ENCODE measurements at places on chromosomes 2 and 18.

DNA sequence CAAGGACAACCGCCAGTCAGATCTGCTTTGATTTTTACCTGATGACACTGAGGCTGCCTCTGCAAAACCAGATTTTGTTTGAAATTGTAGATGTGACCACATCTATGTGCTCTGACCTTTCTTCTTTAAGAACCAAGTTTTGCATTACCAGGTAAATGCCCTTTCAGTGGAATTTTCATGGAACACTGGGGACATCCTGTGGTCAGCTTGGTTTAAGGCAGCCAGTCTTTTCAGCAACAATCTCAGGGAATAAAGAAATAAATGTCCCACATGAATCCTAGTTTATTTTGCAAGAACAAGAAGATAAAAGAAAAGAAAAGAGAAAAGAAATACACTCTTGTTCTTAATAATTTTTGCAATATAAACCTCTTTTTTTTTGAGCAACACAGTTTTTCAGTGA, 90.6 kb downstream of the POU3F3 start:
- no peak for DNase-seq

DNA sequence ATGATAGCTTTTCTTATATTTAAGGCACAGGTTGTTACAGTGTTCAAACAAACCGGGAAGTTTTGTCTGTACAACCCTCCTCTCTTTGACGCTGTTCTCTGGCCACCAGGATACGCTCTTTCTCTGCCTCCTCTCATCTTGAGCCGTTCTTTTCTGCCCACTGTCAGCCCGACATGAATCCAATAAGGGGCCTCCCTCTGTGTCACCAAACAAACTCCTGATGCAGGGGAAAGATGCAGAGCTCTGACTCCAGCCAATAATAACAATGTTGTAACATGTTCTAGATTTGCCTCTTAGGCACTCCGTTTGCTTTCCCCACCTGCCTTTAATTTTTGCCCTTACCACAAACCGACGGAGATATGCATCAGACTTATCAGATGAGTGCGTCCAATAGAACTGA, 449.3 kb downstream of the SLC4A3 start:
- no peak for DNase-seq

DNA sequence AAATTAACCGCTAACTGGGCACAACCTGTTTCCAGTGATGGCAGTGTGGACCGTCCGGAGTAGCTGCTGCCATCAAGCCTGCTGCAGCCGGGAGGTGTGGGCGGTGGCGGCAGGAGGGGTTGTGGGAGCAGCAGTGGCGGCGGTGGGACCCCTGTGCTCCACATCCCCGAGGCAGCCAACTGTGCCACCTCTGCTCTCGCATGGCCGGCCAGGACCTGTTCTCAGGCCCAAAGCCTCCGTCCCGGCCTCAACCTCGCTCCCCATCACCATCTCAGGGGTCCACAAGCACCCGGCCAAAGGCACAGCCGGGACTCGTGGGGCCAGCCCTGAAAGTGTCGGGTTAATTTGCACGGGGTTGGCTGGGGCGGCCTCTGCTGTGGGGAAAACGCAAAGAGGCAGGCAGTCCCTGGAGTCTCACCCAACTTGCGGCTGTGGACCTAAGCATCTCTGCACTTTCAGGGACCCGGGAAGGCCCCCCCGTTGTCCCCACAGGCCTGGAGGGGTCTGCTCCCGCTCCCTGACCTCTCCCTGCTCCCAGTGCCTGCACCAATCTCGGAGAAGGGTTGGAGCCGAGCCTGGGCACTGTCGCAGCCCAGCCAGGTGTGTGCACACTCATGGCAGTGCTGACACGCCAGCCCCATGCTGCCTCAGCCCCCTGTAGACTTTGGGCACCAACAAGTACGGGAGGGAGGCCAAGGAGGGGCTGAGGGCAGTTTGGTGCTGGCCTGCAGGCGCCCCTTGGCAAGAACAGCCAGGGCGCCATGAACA, 44.4 kb upstream of the PEX13 start:
- no peak for DNase-seq

DNA sequence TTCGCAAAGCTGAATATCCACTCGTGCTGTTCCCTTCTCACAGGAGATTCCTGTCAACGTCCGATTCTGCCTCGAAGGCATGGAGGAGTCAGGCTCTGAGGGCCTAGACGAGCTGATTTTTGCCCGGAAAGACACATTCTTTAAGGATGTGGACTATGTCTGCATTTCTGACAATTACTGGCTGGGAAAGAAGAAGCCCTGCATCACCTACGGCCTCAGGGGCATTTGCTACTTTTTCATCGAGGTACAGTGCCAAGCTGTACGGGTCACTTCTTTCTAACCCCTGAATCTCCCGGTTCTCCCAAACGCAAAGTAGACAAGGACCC, 14.6 kb downstream of the CNDP2 start:
- no peak for DNase-seq

- no peak for DNase-seq
Observed at GRCh38 chr2:136171223-136171622, 53.3 kb upstream of the CXCR4 start.

DNA sequence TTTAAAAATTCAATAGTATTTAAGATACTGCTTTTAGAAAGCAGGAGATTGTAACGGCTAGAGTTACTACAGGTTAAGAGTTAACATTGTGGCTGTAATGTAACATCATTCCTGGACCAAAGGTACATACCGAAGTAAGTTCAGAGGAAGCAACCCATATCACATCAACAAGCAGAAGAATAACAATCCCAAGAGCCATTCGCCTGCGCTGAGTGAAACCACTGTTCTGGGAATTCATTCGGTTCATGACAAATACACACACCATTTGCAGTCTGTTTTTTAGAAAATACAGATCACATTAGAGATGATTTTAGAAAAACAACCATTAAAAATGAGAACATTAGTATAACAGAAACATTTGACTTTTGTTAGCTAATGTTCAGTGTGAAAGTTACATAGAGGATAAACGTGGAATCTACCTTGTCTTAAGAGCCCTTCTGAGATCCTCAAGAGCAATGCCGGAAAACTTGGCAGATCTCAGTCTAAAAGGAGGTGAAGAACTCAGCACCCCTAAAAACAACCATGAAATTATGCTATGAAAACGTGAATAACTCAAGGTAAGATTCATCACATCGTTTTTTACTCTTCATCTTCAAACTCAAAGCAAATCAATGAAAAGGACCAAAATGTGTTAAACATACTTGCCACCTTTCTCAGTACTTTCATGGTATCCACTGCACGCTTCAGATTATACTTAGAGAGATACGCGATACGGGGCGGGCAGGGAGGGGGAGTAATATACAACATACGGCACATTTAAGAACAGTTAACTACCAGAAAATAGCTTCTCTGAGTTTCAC, 1.2 kb downstream of the SLC35F5 start:
- no peak for DNase-seq

GRCh38 chr2:20667151-20667530, 197 bp downstream of the GDF7 start:
- no peak for DNase-seq

GRCh38 chr2:176683618-176684111, 414.4 kb downstream of the MTX2 start:
- no peak for DNase-seq

DNA sequence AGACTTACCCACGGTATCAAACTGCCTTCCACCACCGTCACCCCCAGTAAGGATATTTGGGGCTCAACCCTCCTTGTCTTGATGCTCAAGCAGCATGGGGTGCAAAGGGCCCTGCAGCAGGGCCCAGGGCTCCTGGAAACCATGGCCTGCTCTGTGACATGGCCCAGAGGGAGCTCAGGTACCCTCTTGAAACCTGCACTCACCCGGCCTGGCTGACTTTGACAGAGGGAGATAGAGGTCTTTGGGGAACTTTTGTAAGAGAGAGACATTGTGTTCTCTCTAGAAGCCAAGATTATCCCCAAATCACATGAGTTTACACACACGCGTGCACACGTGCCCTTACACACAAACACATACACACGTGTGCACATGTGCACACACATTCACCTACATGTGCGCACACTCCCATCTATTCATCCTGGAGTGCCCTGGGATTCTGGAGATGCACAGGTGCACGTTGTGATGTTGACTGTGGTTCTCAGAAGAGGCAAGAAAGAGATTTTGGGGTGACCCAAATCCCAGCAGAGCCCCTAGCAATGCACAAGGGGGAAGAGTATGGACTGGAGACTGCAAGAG, 19.6 kb upstream of the KCNK3 start:
- no peak for DNase-seq

- DNase-seq = no peak
Observed at GRCh38 chr18:78293940-78294541, 685.6 kb upstream of the SALL3 start.

- peak; percentile 8 for DNase-seq
Observed at GRCh38 chr2:190759749-190760213, 110.9 kb downstream of the NAB1 start.

DNA sequence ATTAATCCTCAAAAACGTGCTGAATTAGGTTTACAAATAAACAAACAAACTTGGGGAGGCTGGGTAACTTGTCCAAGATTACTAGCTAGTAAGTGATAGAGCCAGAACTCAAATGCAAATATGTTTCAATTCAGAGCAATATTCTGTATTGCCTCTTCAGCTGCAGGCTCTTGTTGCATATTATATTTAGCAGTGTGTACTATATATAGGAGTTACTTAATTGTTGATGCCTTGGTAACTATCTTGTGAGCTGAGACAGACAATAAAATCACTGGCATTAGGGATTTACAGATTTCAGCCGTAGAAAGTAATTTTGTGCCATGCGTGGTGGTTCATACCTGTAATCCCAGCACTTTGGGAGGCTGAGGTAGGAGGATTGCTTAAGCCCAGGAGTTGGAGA, 10.2 kb upstream of the ANKRD12 start:
- DNase-seq = no peak

GRCh38 chr2:62504657-62505056, 1.3 kb downstream of the TMEM17 start:
- no peak for DNase-seq

DNA sequence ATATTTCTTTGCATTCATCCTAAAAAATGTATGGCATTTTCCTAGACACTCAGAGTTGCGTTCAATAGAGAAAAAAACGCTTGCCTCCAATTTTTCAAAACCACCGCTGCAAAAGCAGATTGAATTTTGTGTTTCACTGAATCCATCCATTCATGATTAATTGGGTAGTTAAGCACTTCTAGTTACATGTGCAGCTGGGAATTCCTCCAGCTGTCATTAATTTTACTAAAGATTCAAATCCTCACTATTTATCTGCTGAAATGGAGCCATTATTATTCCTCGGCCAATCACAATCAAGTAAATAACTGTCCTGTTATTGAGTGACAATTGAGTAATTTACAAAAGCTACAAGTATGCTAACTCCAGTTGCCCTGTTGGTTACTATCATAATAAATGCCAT, 75.8 kb upstream of the ARL5A start:
- no peak for DNase-seq

- no peak for DNase-seq
Observed at GRCh38 chr2:118842661-118843482, 4.6 kb downstream of the EN1 start.

GRCh38 chr2:38076152-38076709, 280 bp upstream of the CYP1B1 start:
- peak; percentile 29 for DNase-seq

DNA sequence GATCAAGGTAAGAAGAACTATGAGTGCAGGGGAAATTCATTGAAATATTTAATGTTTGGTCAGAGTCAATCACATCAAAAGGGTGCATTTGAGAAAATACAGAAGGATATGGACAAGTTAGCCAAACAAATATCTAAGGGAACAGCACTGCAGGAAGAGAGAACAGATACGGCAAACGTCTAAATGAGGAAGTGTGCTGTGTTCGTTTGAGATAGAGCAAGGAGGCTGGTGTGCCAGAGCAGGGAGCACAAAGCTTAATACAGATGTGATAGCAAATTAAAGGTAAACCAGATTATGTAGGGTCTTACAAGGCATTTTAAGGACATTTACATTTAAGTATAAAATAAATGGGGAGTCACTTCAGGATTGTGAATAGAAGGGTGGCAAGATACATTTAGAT, 241.3 kb upstream of the ZNF804A start:
- DNase-seq = no peak

DNA sequence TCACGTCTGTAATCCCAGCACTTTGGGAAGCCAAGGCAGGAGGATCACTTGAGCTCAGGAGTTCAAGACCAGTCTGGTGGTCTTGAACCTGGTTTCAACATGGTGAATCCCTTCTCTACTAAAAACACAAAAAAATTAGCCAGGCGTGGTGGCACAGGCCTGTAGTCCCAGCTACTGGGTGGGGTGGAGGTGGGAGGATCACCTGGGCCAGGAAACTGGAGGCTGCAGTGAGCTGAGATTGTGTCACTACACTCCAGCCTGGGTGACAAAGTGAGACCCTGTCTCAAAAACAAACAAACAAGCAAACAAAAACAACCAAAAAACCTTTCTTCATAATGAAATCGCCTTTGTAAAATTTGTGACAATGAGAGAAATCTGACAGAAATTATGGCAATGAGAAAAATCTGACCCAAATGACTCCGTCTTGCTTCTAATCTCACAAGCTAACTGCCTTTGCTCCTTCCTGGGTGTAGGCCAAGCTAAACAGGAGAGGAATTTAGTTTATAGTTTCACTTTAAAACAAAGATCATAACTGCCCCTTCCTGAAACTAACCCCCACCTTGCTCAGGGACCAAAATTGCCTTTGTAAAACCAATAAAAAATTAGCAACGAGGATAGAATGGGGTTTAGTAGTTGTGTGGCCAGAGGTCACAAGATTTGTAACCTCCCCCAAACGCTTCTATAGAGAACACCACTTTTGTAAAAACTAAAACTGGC, 60.7 kb upstream of the KIF5C start:
- DNase-seq = no peak

DNA sequence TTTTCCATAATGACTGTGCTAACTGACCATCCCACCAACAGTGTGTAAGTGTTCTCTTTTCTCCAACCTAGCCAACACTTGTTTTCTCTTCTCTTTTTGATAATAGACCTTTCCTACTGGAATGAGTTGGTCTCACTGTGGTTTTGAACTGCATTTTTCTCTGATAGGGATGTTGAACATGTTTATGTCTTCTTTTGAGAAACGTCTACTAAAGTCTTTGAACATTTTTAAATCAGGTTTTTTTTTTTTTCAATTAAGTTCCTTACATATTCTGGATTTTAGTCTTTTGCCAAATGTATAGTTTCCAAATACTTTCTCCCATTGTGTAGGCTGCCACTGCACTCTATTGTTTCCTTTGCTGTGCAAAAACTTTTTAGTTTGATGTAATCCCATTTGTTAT, 405.5 kb upstream of the FIGN start:
- no peak for DNase-seq

All from COR-L47 (cell line).